ENCODE measurements at places on chromosomes 4 and X.
A peak's percentile ranks its signal among the peaks of the same experiment; 100 is the strongest.

- DNase-seq: no peak
These were observed 13.5 kb upstream of the GBA3 start for GRCh38 chr4:22678940-22679854.

DNA sequence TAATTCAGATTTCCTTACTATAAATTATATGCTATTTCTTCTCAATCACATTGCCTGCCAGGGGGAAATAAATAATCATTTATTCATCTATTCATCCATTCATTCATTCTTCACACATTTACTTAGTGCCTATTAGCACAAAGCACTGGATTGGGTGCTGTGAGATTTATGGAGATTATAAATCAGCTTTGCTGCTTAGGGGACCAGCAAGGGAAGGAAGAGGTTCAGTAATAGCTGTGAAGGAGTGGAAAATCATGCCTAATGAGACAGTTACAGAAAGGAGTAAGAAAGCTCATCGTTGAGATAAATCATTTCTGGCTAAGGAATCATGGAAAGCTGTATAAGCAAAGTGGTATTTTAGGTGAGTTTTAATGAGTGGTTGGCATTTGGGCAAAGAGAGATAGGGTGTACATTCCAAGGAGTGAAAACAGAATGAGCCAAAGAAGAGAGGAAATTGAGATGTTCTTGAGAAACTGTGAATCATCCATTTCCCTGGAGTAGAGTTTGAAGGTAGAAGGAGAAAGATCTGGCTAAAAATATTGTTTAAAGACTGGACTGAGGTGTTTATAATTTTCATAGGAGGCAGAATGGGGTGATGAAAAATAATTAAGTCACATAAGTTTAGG lies 9.6 kb downstream of the ARSJ start:
- DNase-seq: no peak

DNA sequence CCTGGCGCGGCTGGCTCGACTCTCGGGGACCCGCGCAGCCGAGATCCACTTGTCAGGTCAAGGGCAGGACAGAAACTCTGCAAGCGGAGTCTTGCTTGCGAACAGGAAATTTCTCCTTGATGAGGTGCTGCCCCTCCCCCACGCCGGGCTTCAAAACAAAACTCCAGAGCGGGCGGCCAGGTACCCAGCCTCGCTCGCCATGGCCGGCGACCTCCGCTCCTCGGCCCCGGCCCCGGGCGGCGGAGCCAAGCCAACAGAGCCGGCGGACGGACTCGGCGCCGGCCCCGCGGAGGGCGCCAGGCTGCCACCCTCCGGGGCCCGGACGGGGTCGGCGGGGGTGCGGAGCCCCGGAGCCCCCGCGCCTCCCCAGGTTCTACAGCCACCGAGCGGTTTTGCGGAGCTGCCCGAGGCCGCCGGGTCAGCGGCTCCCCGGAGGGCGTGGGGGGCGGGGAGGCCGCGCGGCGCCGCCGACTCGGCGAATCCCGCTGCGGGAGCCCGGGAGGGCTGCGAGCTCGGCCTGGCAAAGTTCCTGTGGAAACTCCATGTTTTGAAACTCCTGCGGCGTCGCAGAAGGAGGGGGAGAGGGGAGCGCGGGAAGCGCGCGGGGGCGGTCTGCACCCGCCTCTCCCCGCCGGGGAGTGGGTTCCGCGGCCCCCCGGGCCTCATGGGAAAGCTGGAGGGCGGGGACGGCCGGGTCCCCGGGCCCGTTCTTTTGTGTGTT lies 11.7 kb upstream of the BCOR start:
- no peak for DNase-seq

GRCh38 chrX:350148-350533 lies 31.5 kb upstream of the GTPBP6 start:
- DNase-seq: no peak

- peak; percentile 27 for DNase-seq
These were observed 38.4 kb downstream of the NAP1L5 start for GRCh38 chr4:88659055-88659889.

- DNase-seq: no peak
These were observed 59.0 kb downstream of the RNF150 start for GRCh38 chr4:141074098-141074878.

- no peak for DNase-seq
These were observed 248.3 kb downstream of the DHRSX start for GRCh38 chrX:2252331-2253065.

DNA sequence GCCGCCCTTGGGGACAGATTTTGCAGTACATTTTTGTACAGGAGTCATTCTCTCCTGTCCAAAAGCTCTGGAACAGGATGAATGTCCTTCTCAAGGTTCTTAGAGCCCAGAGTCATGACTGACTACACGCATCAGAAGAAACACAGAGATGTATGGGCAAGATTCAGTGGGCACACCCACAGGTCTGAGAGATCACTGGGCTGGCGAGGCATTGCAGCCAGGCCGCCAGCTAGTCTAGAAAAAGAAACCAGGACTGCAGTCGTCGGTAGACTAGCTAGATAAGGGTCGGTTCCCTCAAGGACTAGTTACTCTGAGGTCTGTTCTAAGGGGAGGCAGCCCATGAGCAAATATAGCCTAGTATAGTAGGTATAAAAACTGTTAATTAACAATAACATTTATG lies 19.8 kb downstream of the GBA3 start:
- no peak for DNase-seq

GRCh38 chr4:41994461-41994985 lies 4.2 kb downstream of the SLC30A9 start:
- no peak for DNase-seq

- no peak for DNase-seq
These were observed 1509.6 kb downstream of the ADGRL3 start for GRCh38 chr4:62709618-62710252.

DNA sequence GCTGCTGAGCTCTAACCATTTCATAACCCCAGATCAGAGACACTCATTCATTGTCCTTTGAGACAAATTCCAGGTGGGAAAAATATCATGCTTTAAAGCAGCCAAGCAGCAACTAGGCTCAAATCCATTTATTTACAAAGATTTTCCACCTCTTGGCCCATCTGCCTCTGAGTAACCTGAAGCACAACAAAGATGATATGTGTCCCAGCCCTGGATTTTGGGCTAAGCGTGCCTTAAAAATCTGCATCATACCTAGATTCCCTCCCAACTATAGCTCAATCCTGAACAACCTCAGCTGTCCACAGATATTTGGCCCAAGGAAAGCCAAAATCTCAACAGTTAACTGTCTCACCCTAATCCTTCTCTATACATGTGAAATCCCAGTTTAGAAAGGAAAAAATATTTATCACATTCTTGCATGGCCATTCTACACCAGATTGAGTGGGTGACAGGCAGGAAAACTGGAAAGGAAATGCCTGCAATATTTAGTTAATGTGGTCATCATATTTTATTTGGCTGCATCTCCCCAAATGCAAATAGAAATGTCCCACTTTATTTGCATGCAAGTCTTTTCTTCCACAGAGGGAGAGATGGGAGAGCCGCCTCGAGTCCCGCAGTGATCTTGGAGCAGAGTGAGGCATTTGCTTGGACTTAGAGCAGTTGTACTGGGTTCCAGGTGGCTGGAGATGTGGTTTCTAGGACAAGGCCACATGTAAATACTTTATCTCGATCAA lies 146.4 kb upstream of the EOLA2 start:
- no peak for DNase-seq

- no peak for DNase-seq
These were observed 1.7 kb upstream of the PDHA2 start for GRCh38 chr4:95838192-95838591.

DNA sequence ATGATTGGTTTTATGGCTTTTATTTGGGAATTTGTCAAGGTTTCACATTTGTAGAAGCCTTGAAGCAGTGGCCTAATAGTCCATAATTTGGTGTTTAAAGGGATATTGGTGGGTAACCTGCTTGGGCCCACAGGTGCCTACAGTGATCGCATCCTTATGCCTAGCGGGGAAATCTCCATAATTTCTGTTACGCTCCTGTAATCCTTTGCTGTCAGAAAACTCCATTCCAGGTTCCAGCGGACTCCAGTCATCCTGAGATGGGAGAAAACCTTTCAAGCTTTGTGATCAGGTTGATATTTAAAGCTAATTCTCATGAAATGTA lies 257.0 kb upstream of the JADE1 start:
- no peak for DNase-seq

- DNase-seq: no peak
These were observed 58.9 kb downstream of the TLR10 start for GRCh38 chr4:38723726-38724474.

DNA sequence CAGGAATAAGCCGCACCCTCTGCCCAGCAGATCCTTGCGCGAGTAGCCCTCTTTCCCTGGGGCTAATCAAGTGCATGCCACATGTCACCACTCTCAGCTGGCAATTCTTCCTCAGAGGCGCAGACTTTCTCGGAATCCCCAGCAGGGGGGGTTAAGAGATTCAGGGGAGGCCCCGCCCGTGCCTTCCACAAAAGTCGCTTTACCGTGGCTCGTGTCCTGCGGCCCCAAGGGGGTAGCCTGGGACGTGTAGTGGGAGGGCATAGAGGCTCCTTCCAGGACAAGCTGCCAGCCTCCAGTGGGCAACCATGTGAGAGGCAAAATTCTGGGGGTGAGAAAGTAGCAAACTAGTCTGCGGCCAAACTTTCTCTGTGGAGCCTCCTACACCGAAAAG lies 652 bp downstream of the SRPX start:
- DNase-seq: peak; percentile 28

GRCh38 chrX:132153166-132153565 lies 25.3 kb upstream of the FRMD7 start:
- DNase-seq: no peak

DNA sequence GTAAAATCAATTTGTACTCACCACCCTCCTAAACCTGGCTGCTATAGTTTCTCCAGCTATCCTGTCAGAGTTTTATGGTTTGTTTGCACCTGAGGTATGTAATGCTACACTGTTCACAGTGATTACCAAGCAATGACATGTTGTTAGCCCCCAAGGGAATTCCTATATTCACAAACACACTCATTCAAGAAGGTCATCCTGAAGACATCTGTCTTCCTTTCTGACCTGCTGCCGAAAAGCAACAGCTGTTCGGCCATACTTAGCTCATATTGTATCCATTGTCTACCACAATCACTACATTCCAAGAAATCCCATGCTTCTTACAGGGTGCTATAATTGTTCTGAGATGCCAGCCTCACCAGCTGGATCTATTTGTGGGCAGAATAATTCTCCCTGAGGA lies 160.1 kb upstream of the GYPA start:
- DNase-seq: no peak

- DNase-seq: no peak
These were observed 102.5 kb downstream of the DDIT4L start for GRCh38 chr4:100087743-100088142.

DNA sequence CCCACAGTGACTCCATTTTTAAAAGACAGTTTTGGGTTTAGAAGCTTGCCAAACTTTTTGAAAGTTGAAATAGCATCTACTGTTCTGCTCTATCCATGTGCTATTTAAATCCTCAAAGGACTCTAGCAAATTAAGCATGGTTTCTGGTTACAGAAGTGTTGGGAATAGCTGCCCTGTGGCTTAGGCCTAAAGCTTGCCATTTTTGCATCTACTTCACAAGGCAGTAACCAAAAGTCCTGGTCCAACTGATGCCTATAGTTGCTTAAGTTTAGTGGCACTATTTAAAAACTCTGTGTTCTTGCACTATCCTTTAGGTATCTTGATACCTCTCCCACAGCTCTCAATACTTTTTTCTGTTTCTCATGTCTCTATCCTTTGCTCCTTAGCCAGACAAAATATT lies 251.0 kb upstream of the GPC4 start:
- DNase-seq: no peak

- no peak for DNase-seq
These were observed 355 bp downstream of the SCML1 start for GRCh38 chrX:17737710-17737985.

GRCh38 chrX:136477026-136477425 lies 10.7 kb upstream of the BRS3 start:
- no peak for DNase-seq

GRCh38 chr4:13367244-13367643 lies 116.9 kb downstream of the RAB28 start:
- DNase-seq: no peak

DNA sequence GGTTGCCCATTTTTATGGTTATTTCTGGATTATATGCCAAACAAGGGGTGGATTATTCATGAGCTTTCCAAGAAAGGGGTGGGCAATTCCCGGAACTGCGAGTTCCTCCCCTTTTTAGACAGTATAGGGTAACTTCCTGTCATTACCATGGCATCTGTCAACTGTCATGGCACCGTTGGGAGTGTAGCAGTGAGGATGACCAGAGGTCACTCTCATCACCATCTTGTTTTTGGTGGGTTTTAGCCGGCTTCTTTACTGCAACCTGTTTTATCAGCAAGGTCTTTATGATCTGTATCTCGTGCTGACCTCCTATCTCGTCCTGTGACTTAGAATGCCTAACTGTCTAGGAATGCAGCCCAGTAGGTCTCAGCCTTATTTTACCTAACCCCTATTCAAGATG lies 57.6 kb downstream of the SH3KBP1 start:
- DNase-seq: no peak

- DNase-seq: no peak
These were observed 120.3 kb downstream of the PDE5A start for GRCh38 chr4:119508281-119508680.

DNA sequence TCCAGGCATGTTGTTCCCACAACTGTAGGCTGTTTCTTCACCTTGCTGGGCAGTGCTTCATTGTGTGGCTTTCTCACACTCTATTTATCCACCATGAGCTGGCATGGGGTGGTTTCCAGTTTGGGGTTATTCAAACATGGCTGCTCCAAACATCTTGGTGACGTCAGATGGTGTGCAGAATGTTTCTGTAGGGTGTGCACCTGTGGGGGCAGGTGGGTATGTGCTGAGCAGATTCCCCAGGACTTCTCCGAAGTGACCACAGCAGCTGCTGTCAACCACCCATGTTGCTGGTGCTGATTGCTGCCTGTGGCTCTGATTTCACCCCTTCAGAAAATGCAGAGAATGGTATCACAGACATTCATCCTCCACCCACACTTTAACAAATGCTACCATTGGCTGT lies 5.0 kb upstream of the PSAPL1 start:
- DNase-seq: no peak

GRCh38 chrX:38089173-38089982 lies 83.0 kb downstream of the SYTL5 start:
- no peak for DNase-seq

GRCh38 chr4:87317527-87317926 lies 5.2 kb downstream of the HSD17B13 start:
- DNase-seq: no peak

DNA sequence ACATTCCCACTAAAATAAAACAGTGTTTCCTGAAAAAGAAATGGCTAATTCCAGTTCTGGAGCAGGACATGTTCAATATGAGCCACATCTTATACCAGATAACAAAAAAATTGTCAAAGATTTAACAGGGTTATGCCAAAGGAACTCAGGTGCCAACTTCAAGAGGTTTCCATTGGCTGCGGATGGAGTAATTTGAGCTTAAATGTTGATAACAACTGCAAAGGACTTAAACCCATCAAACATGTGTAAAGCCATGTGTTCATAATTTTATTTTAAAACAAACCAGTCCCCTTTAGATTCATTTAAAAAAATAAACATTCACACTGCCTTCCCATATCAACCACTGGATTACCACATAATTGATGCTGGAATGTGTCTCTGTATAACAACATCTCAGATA lies 156.4 kb upstream of the PCDH18 start:
- no peak for DNase-seq
